Foreskin fibroblast (primary cell): ENCODE measurements at places on chromosomes 7 and 10.

DNA sequence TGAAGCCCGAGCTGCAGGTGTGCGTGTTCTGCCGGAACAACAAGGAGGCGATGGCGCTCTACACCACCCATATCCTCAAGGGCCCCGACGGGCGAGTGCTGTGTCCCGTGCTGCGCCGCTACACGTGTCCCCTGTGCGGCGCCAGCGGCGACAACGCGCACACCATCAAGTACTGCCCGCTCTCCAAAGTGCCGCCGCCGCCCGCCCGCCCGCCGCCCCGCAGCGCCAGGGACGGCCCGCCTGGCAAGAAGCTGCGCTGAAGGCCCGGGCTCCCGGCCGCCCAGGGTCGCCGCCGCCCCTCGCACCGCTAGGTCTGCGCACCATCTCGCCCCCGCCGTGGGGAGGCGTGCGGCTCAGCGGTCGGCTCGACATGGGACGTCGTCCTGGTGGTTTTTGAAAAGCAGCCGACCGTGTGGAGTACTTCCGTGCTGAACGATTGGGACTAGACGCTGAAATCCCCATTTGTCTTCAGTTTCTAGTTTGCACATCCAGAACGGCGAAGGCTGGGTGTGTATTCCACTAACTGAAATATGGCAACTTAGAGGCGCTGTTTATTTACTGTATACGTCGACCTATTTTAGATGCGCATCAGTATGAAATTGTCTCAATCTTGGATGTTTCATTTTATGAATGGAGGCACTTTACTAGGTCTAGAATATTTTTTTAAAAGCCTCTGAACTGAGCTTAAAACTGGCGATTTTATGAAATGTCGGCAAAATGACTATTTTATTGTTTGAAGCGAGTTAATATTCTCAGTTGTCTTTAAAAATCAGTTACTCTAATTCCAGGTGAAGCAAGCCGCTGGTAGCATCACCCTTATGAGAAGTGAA is 1.1 kb downstream of the NANOS1 start:
- peak; percentile 77 for DNase-seq

DNA sequence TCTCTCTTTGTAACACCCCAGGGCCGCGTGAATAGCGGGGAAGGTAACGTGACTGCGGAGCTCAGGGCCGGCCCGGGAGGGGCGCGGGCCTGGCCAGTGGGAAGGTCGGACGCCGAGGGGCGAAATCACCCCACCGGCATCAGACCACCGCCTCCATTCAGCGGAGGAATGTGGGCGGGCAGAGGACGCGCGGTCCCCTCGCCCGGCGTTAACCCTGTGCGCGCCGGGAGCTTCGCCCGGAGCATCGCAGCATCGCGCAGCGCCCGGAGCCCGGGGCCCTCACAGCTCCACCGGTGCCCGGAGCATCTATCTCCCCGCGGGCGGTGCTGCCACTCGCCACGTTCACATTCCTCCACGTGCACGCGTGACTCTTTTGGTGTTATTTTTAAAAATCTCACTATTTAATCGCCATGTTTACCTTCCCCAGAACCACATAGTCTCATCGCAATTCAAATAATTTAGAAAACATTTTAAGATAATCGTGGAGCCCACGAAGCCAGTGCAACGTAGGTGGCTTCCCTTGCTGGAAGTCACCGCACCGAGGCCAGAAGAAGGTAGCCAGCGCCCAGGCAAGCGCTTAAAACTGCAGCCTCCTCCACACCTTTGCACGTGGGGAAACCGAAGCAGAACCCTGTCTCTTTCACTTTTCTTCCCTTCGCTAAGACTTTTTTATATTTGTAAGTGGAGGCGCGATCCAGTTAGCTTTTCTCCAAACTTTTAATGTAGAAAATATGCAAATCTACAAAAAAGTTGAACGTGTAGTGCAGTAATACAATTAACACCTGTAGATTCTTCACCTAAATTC is 21.8 kb downstream of the FGFBP3 start:
- DNase-seq, result peak; percentile 65

GRCh38 chr7:151834271-151835035 is 42.5 kb downstream of the PRKAG2 start:
- DNase-seq, result no peak

GRCh38 chr7:96833676-96834453 is 124.2 kb upstream of the SEM1 start:
- no peak for DNase-seq

- peak; percentile 81 for DNase-seq
Measured at GRCh38 chr7:2281541-2281940, 32.7 kb downstream of the SNX8 start.
